ENCODE measurements at places on chromosomes 3 and 15.

GRCh38 chr3:141059816-141060215, 8.7 kb downstream of the SPSB4 start:
- no peak for DNase-seq

GRCh38 chr15:22810033-22810852, 23.8 kb downstream of the NIPA1 start:
- DNase-seq: no peak

GRCh38 chr3:9934235-9934621, 594 bp downstream of the CRELD1 start:
- no peak for DNase-seq

GRCh38 chr3:46935168-46935858, 41.2 kb downstream of the CCDC12 start:
- peak; percentile 26 for DNase-seq

DNA sequence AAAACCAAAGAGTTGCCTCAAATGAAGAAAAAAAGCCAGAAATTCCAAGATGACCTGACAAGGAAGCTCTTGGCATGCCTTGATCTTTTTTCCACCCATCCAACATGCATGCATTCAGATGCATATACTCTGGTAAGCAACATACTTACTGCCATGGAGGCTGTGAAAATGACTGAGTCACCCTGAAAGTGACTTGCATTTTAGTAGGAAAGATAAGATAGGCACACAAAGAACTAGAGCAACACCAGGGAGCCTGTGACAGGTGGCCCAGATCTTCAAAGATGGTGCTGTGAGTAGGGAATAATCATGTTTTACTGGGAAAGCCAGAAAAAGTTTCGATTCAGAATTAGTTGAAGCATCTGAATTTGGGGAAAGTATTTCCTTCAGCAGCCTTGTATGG, 185.1 kb upstream of the SLCO3A1 start:
- no peak for DNase-seq

GRCh38 chr3:194284351-194284750, 66.8 kb downstream of the CPN2 start:
- no peak for DNase-seq

DNA sequence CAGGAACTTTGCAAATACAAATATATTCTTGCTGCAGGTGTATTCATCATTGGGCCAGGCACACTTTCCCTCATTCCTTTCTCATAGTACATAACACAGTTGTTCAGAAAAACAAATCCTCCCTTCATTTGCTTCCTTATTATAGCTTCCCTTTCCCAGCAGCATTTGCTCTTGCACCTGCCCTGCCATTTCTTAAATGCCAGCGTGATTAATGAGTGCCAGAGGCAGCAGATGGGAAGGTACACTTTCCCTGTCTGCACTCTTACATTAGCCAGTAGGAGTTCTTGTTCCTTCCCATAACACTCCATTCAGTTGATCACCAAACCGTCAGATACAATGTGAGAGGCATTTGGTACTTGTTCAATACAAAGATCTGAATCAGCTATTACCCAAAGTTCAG, 128.5 kb upstream of the GAP43 start:
- DNase-seq: no peak

GRCh38 chr15:68574629-68575028, 4.2 kb upstream of the CORO2B start:
- no peak for DNase-seq

DNA sequence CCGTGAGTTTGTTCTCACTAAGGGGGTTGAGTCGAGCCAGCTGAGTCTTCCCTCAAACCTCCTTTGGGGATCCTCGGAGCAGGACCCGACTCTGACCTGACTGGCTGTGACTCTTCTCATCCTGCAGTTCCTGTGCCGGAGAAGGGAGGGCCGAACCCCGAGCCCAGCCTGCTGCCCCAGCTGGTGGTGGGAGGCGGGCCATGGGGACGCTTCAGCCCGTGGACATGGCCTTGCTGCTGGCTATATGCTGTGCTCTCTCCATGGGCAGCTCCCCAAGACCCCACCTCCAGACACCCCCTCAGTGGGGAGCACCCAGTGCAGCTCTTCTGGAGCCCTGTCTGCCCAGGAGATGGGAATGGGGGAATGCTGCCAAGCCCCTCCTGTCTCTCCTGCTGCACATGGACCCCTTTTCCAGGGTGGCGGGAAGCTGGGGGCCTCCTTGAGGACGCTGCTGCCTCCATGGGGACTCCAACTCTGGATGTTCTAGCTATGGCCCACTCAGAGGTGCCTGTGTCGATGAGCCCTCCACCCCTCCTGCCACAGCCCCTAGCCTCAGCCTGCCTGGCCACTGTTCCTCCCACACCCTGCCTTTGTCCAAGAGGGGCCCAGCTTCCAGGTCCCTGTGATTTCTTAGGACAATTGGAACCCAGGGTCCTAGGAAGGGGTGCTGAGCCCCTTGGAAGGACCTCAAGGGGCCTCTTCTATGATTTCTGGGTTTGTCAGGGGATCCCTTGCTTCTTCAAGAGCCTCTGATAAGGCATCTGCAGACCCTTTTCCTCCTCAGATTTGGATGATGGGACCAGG, 12.8 kb downstream of the C15orf39 start:
- no peak for DNase-seq

DNA sequence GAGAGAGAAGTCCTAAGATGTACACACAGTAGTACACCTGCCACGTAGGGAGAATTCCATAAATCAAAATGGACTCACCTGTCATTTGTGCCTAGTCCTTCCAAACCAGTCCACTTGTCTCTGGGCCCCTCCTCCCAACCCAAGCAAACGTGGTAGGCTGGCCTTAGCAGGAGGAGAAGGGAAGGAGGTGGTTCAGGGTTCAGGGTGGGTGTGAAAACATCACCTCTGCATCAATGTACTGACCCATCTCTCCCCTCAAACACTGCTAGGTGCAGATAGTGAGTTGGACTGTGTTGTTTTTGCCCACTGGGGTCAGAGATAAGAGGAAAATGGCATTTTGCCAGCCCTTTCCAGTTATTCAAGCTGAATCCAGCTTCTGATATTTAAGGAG, 99.3 kb downstream of the MME start:
- DNase-seq: no peak

- no peak for DNase-seq
Measured at GRCh38 chr15:90044916-90045371, 43.8 kb downstream of the ZNF710 start.

DNA sequence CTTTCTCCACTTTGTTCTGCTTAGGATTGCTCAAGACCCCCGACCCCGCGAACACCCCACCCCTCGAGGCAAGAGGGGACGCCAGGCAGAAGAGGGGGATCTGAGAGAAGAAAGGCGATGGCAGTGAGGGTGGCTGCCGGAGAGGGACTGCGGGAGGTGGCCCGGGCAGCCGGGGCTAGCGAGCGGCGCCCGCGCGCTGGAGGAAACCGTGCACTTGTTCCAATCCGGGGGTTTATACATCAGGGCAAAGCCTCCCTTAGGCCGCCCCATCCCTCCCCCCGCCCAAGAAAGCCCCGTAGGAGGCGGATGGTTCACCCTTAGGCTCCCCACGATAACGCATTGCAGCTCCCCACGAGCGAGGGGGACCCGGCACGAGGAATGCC, 475 bp downstream of the ERC2 start:
- no peak for DNase-seq

DNA sequence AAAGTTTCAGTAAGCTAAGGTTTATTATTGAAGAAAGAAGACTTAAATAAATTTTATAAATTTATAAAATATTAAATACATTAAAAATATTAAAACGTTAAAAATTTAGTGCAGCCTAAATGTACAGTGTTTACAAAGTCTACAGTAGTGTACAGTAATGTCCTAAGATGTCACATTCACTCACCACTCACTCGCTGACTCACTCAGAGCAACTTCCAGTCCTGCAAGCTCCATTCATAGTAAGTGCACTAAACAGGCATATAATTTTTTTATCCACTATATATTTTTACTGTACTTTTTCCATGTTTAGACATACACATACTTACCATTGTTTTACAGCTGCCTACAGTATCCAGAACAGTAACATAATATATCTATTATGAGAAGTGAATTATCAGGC, 51.5 kb downstream of the TJP1 start:
- no peak for DNase-seq

DNA sequence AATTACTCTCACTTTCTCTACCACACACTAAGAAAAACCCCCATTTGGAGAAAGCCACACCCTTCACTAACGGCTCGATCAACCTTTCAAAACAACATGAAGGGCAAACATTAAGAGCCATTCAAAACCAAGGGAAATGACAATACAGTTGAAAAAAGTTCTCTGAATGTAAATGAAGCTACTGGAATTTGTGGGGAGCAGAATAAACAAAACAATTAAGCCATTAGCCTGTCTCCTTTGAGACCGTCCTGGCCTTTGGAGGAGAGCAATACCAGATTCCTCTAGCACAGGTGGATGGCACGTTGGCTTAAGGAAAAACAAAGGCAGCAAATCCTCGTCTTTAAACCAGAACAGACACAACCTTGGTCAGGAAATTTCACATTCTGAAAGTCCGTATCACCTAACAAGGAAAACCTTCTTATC, 18.7 kb downstream of the MYO1E start:
- DNase-seq: no peak
